SJCRH30 (cell line): ENCODE measurements at places on chromosomes 7 and 10. TPM values are rescaled to one million over a fixed set of nuclear protein-coding genes. Genes with fewer than 3 reads are reported as not detected.

GRCh38 chr10:98563811-98564210, 117.1 kb upstream of the HPS1 start:
- no peaks in the 10 kb centered on the region for H3K27me3 ChIP-seq
- H3K27ac ChIP-seq: no peak overlapping the region
- no peak overlapping the region for H3K4me3 ChIP-seq
- DNase-seq: no peak
- peaks cover 9% of the 10 kb centered on the region for H3K4me1 ChIP-seq

The BEND7 gene
- total RNA-seq: 5.5 and 5.6 TPM in 2 replicates

- H3K4me1 ChIP-seq: 0 out of 2 replicates have a peak, but pooled peaks cover 8% of the 10 kb centered on the region
- no peak for DNase-seq
- H3K27me3 ChIP-seq: no peaks in the 10 kb centered on the region
- H3K4me3 ChIP-seq: peak overlapping the region; percentile 60
Observed at GRCh38 chr7:120990468-120991118, 2.1 kb downstream of the CPED1 start.

The GPR15LG gene
- total RNA-seq: not detected in 2 replicates

DNA sequence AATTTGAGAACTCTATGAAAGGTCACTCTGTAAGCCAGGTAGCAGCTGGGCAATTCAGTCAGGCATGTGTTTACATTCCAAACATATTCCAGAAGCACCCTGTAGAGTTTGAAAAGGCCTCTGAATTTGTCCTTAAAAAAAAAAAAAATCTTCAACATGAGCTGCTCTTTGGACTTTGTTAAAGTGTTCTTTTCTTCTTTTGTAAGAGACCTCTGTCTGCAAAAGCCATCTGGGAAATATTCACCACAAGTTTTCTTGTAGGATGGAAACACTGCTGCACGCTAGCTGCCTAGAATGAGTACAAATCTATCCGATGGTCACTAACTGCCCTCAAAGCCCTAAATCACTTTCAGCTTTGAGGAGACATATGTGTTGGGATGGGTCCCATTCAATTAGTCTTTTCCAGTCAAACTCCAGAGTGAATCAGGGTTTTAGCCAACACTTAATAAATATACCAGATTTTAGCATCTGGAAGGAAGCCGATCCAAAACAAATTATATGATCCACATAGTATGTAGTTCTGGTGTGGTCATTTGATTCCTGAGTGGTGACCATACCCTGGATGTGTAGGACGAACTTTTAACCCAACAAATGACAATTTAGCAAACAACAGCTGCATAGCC, 85.9 kb downstream of the CD36 start:
- H3K4me3 ChIP-seq: peak overlapping the region; percentile 28
- H3K27me3 ChIP-seq: no peaks in the 10 kb centered on the region
- H3K27ac ChIP-seq: peak overlapping the region; percentile 86
- peaks cover 51% of the 10 kb centered on the region for H3K4me1 ChIP-seq
- DNase-seq: peak; percentile 54

GRCh38 chr10:98224509-98224908, 43.5 kb downstream of the LOXL4 start:
- DNase-seq: no peak
- H3K27ac ChIP-seq: no peak overlapping the region
- no peak overlapping the region for H3K4me3 ChIP-seq
